ENCODE measurements at places on chromosomes 3 and 15.

DNA sequence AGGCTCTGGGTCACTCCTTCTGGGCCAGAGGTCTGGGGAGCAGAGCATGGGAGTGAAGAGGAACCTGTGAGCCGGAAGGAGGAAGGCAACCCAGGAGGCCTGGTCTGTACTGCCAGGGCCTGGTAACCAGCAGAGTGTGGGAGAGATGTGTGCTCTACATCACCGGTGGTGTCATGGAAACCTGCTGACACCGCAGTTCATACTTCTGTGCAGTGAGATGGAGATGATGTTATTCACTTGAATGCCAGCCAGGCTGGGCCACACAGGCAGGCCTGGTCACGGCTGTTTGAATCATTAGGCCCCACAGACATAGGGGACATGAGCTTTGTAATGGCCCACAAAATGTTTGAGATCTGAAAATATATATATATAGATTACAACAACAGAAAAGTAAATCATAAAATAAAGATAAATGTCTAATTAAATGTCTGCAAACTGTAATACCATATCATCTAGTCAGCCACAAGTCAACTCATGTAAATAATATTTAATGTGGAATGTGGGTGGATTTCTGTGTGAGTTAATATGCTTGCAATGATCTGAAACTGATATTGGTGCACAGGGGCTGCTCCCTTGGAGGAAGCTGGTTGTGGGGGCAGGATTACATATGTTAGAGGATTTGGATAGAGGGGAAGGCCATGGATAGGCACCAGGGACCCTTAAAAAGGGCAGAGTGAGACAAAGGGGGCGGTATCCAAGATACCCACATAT, 108.5 kb upstream of the PFN2 start:
- peak; percentile 92 for DNase-seq

- DNase-seq: no peak
Observed at GRCh38 chr3:52894756-52895155, 2.6 kb downstream of the STIMATE start.

GRCh38 chr3:127637546-127637945, 8.6 kb downstream of the PODXL2 start:
- DNase-seq: no peak

- no peak for DNase-seq
Observed at GRCh38 chr3:129103296-129103695, 18.3 kb downstream of the RAB43 start.

- DNase-seq: peak; percentile 90
Observed at GRCh38 chr3:149442851-149443544, 31.5 kb upstream of the TM4SF4 start.

DNA sequence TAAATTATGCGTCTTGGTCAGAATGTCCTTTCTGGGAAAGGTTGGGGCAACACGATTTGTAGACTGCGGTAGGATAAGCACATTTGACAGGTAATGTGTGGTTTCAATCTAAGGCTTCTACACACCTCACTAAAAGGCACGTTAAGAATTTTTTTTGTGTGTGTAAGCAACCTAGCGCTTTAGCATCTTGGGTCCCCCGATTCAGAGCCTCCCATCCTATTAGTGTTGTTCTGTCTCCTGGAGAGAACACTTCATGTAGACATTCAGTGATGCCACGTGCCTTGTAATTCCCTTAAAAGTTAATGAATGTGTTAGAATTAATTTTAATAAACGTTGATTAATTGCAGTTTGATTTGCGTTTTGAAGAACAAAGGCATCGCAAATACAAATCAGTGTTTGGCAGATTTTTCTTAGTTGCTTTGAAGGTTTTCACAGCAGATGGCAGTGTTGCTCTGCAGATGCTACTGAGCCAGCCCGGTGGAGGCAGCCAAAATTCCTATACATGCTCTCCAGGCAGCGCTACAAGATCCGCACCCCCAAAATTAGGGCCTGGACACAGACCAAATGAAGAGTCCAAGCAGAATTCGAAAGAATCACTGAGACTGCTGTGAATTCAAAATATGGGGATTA, 63.5 kb downstream of the OTOL1 start:
- peak; percentile 34 for DNase-seq

GRCh38 chr3:107416138-107416537, 38.9 kb downstream of the CCDC54 start:
- no peak for DNase-seq

- DNase-seq: no peak
Observed at GRCh38 chr3:186994000-186994955, 64.0 kb downstream of the ST6GAL1 start.

DNA sequence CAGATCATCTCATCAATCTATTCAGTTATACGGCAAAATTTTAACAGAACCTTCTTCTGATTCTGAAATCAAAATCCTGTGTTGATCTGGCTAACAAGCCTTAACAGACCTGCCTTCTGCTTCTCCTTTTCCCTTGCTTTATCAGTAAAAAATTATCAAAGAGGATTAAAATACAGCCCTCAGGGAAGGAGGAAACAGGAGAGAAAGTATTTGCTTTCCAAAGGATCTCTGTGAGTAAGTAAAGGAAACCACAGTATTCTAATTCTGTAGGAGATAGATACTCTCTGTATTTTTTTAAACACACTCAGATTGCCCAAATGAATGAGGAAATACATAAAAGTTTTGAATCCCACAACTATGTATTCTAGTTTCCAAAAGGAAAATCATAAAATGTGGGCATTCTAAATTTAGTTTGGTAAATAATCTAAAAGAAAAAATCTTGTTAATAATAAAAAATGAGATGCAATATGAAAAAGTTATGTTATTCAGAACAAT, 221.8 kb downstream of the ZIC1 start:
- DNase-seq: no peak

DNA sequence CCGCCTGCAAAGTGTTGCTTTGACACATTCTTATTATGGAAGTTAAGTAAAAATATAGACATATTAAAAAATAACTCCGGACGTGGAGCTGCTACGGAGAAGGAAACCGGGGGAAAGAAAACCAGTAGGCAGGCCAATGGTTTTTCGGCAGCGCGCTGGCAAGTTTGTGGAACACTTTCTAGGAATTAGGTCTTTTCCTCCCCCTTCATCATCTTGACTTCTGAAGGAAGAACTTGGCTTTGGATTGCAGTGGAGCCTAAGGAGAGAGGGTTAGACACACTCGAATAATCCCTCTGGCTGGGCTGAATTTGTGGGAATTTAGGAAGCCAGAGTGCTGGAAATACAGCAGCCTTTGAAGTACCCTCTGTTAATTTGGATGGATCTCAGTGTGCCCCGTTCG, 317 bp downstream of the ROBO2 start:
- DNase-seq: no peak

DNA sequence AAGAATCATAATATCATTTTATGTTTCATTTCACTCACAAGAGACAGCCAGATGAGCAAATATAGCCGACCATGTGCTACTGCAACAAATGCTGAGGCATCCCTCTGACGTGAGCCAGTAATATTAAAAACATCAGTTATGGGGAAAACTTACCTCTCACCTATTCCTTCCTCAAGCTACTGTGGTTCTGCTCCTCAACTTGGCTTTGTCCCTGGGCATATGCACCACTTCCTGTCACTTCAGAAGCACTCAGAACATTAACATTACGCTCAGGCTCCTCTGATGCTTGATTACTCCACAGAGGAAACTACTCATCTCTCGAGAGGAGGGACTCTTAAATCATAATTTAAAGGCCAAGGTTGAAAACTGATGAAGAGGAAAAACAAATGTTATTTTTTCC, 457.0 kb upstream of the ALCAM start:
- no peak for DNase-seq

DNA sequence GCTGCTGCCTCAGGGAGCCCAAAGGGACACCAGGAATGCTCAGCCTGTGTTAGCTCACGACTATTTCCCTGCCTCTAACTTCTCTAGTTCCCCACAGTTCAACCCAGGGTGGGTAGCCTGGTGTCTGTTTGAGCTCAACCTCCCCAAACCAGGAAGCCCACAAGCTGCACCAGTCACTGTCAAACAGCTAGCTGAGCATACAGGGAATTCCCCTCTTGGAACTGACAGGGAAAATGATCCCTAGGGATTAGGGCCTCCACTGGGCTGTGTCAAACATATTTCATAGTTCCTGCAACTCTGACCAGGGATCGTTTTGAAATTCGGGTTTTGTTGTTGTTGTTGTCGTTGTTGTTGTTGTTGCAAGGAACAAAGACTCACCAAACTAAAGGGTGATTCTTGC, 147.1 kb upstream of the ICE2 start:
- no peak for DNase-seq

DNA sequence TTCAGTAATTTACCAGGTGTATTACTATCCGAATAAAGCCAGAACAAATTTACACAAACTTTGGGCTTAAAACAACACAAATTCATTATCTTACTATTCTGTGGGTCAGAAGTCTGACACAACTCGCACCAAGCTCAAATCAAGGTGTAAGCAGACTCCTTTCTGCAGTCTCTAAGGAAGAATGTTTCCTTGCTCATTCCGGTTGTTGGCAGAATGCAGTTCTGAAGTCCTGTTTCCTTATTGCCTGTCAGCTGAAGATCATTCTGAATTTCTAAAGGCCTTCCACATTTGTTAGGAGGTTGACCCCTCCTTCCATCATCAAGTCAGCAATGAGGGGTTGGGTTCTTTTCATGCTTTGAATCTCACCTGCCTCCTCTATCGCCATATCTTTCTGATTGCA, 183.2 kb downstream of the FHIT start:
- no peak for DNase-seq

- DNase-seq: peak; percentile 42
Observed at GRCh38 chr3:106004137-106004681, 135.4 kb upstream of the CBLB start.
